ENCODE measurements at places on chromosomes 12 and 14. TPM values are rescaled to one million over a fixed set of nuclear protein-coding genes. Genes with fewer than 3 reads are reported as not detected.

The KLRG1 gene
- not detected for total RNA-seq

The NFATC4 gene
- 10.8 TPM for total RNA-seq

The TMEM30B gene
- 34.4 TPM for total RNA-seq

The ARHGEF25 gene
- total RNA-seq: 4.0 TPM

The STXBP6 gene
- total RNA-seq: 62.1 TPM

The ASB2 gene
- total RNA-seq: 0.86 TPM

The KRT3 gene
- not detected for total RNA-seq

The COX8C gene
- total RNA-seq: not detected

The KRT83 gene
- total RNA-seq: 33.9 TPM

The VDR gene
- 39.7 TPM for total RNA-seq

The AICDA gene
- total RNA-seq: not detected

The ASB8 gene
- 19.8 TPM for total RNA-seq

The GLI1 gene
- 2.9 TPM for total RNA-seq

The CCDC175 gene
- not detected for total RNA-seq

The ACVRL1 gene
- 31.2 TPM for total RNA-seq

The NOXRED1 gene
- not detected for total RNA-seq

The KRT85 gene
- 119 TPM for total RNA-seq

The SMCO2 gene
- total RNA-seq: 0.94 TPM

The NEUROD4 gene
- not detected for total RNA-seq

The TMTC2 gene
- total RNA-seq: 21.1 TPM

The DDIT3 gene
- 15.1 TPM for total RNA-seq

The INSM2 gene
- not detected for total RNA-seq

The MED6 gene
- 42.9 TPM for total RNA-seq

The KRT71 gene
- 85.9 TPM for total RNA-seq

The PLEKHD1 gene
- 3.5 TPM for total RNA-seq

The TOMM20L gene
- total RNA-seq: not detected

The INHBE gene
- not detected for total RNA-seq

The CLEC2B gene
- 41.9 TPM for total RNA-seq

The LMO3 gene
- 8.2 TPM for total RNA-seq

The TMCC3 gene
- 11.2 TPM for total RNA-seq

The EPYC gene
- total RNA-seq: not detected

The NUAK1 gene
- total RNA-seq: 22.6 TPM

The NXPH4 gene
- total RNA-seq: 20.4 TPM

The PLEKHA5 gene
- total RNA-seq: 32.3 TPM

The NAP1L1 gene
- total RNA-seq: 187 TPM

The HVCN1 gene
- 6.0 TPM for total RNA-seq

The PTPRO gene
- total RNA-seq: 0.72 TPM

The LYZ gene
- 8.3 TPM for total RNA-seq

The TSPAN11 gene
- total RNA-seq: 1.5 TPM

The DACT1 gene
- 2.2 TPM for total RNA-seq

The ADAM21 gene
- not detected for total RNA-seq

The APOF gene
- total RNA-seq: not detected

The TMEM63C gene
- total RNA-seq: 26.3 TPM

The DNAH10 gene
- total RNA-seq: not detected

The NDUFA9 gene
- total RNA-seq: 54.2 TPM

The KCNH5 gene
- total RNA-seq: 0.79 TPM

The ZDHHC22 gene
- not detected for total RNA-seq

The B3GNT4 gene
- 7.5 TPM for total RNA-seq

The TSHR gene
- not detected for total RNA-seq

The IFI27 gene
- 26.9 TPM for total RNA-seq
